Bronchial epithelial cell (primary cell): ENCODE measurements at places on chromosomes 1 and 21. TPM values are rescaled to one million over a fixed set of nuclear protein-coding genes. Genes with fewer than 3 reads are reported as not detected.

- DNase-seq = no peak
Observed at GRCh38 chr1:155871390-155871789, 12.0 kb downstream of the SYT11 start.

- no peak for DNase-seq
Observed at GRCh38 chr1:100582943-100583342, 45.0 kb downstream of the GPR88 start.

DNA sequence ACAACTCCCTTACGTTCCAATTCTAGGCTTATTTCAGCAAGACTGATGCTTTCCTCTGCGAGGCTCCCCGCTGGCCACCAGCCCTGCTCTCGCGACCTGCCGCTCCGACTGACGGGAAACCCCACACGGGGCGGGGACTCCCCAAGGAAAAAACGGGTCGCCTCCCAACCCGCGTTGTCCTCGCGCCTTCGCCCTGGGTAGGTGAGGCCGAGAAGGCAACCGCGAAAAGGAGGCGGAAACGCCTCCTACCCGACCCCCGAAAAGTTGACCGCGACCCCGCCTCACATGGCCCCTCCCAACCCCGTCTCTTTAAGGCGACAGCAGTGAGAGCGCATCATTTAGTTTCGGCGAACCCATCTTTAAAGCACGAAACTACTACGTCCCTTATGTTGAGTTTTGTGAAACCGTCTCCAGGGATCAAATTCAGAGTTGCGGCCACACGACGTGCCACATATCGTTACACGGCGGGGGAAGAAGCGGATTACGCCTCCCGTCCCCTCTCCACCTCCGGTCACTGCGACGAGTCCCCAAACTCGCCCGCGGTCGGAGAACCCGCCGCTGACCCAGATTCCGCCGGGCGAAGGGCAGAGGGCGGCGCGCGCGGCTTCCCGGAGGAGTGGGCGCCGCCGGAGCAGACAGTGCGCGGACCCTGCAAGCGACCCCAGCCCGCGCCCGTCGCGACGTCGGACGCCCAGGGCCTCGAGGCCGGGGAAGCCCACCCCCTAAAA, 1.2 kb downstream of the ANP32E start:
- peak; percentile 54 for DNase-seq

DNA sequence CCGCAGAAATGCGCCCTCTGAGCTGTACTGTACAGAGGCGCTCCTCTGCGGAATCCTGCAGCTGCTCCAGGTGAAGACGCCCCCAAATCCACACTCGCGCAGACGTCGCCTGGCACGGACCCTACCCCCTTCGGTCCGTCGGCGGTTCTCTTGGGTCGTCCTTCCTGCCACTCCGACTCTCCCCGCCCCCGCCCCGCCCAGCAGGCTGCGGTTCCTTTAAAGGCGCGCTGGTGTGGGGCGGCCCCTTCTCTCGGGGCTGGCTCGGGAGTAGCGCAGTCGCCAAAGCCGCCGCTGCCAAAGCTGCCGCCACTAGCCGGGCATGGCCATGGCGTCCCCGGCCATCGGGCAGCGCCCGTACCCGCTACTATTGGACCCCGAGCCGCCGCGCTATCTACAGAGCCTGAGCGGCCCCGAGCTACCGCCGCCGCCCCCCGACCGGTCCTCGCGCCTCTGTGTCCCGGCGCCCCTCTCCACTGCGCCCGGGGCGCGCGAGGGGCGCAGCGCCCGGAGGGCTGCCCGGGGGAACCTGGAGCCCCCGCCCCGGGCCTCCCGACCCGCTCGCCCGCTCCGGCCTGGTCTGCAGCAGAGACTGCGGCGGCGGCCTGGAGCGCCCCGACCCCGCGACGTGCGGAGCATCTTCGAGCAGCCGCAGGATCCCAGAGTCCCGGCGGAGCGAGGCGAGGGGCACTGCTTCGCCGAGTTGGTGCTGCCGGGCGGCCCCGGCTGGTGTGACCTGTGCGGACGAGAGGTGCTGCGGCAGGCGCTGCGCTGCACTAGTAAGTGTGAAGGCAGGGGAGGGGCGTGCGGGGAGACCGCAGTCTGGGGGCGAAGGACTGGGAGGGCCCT, at the start of gene RASSF5:
Gene RASSF5, plus strand, starts transcription at position 248 of the 846 bp plus-strand sequence. Its CDS starts 72 bp downstream, at position 320.
- no peak for DNase-seq

DNA sequence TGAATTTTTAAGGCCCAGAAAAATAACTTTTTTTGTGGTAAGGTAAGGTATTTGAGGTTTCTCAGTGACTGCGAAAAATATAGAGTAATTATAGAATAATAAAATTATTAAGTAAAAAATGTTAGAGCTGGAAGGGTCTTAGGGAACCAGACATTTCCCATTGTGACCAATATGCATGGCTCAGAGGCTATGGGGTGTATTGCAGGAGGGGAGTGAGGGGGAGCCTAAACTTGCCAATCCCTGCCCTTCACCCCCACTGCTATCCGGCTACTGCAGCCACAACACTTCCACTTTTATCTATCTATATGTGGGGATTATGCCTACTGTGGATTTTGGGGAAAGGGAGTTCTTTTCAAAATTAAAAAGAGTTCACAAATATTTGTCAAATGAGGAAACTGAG, 7.6 kb upstream of the GADD45A start:
- no peak for DNase-seq

DNA sequence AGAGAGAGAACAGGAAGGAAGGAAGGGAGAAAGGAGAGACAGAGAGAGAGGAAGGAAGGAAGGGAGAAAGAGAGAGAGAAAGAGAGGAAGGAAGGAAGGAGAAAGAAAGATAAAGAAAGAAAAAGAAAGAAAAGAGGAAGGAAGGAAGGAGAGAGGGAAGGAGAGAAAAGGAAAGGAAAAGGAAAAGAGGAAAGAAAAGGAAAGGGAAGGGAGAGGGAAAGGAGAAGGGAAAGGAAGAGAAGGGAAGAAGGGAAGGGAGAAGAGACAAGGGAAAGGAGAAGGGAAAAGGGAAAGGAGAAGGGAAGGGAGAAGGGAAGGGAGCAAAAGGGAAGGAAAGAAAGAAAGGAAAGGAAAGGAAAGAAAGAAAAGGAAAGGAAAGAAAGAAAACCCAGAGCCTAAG, 404.6 kb downstream of the DISC1 start:
- DNase-seq = no peak

DNA sequence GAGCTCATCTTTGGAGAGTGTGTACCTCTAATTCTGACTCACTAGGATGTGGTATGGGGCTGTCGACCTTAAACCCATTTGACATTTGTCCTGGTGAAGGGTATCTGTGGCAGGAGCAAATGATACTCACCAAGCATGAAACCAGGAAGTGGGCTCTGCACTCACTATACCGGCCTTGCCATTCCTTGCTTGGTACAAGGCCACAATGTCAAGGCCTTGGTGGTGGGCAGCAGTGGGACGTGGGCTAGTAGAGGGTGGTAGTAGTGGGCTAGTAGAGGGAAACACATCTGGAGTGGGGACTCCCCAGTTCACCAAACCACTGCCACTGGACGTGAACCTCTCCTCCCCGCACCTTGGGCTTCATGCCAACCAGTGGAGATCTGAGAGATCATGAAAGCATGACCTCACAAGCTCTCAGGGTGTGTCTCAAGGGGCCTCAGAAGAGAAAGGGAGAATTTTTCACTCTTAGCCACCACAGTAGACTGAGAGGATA, 11.5 kb downstream of the TNFSF4 start:
- no peak for DNase-seq

- no peak for DNase-seq
Observed at GRCh38 chr1:21514245-21514644, 5.0 kb downstream of the ALPL start.

DNA sequence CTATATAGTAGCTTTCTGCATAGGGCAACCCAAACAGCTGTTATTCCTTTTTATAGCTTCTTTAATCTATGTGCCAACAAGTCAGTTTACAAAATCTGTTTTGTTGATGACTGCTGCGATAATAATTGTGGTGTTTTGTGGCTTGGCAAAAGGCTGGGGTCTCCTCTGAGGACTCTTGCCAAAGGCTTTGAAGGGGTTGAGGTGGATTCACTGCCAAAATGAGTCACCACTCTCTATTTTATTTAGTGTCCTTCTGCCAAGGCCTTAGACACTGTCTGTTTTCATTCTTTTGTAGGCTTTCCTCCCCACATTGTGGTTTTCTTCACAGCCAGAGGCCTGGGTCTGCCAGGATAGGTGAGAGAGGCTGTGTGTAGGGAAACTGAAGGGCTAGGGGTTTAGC, 161.8 kb downstream of the NFIA start:
- peak; percentile 43 for DNase-seq

GRCh38 chr1:192476802-192477298, 98.7 kb upstream of the RGS1 start:
- DNase-seq = peak; percentile 55

GRCh38 chr1:33049371-33049770, 12.7 kb upstream of the AK2 start:
- no peak for DNase-seq

- peak; percentile 85 for DNase-seq
Observed at GRCh38 chr21:29168891-29169315, 38.5 kb downstream of the MAP3K7CL start.

GRCh38 chr1:231091831-231092301, 51.8 kb upstream of the FAM89A start:
- DNase-seq = peak; percentile 3

GRCh38 chr1:239543873-239544272, 157.5 kb downstream of the CHRM3 start:
- DNase-seq = no peak

C1orf185 gene
- not detected in 2 replicates for total RNA-seq

RNF19B gene
- 19.2 and 32.6 TPM in 2 replicates for total RNA-seq

DPYD gene
- 1.6 and 2.7 TPM in 2 replicates for total RNA-seq

LCE1D gene
- total RNA-seq = not detected in 2 replicates

C1orf53 gene
- total RNA-seq = 0.79 and 4.5 TPM in 2 replicates

RPE65 gene
- total RNA-seq = under 0.01 TPM in 1 of 2 replicates, not detected in the other

ID3 gene
- 36.5 and 47.4 TPM in 2 replicates for total RNA-seq

MROH9 gene
- total RNA-seq = not detected in 2 replicates

CELA3A gene
- total RNA-seq = not detected in 2 replicates

LRRC53 gene
- not detected in 2 replicates for total RNA-seq

NMNAT2 gene
- total RNA-seq = under 0.01 and 0.26 TPM in 2 replicates
